GM23248 (cell line): ENCODE measurements at places on chromosomes 2 and 18.

- no peak for DNase-seq
Observed at GRCh38 chr2:46545015-46545839, 65.9 kb downstream of the TMEM247 start.

DNA sequence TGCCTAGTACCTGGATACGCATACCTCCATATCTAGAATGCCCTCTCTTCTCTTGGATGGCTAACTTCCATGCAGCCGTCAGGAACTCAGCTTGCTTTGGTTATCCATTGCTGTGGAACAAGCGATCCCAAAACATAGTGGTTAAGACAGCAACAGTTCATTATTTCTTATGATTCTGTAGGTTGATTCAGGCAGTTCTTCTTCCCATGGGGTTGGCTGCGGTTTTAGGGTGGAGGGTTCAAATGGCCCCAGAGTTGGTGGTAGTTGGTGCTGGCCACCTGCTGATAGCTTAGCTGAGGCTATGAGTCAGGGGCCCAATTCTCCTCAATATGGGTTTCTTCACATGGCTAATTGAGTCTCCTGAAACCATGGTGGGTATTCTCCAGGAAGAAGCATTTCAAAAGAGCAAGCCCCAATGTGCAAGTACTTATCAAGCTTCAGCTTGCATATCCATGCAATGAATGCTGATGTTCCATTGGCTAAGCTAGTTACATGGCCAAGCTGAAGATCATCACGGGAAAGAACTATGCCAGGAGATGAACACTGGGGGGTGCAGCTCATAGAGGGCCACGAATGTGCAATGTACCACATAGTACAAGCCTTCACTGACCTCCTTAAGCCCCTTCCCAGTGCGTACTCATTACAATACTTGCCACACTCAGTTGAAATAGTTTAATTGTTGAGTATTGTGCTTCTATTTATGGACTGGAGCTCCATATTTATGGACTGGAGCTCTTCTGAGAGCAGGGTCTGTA lies 10.0 kb upstream of the RHOB start:
- no peak for DNase-seq

DNA sequence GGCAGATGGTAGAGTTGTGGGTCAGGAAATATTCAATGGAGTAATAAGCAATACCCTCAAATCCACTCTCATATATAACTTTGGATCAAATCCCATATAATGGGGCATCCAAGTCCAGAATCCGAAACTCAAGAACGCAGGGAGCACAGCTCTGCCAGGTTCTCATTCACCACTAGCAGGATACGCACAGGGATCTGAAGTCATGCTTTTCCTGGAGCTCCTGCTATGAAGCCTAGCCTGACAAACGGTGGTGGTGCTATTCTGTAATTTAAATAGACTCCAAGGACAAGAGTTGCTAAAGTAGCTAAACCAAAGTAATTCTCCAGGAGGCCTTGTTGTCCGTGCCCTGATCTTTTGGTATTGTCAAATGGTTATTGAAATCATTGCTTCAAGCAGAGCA lies 264.8 kb downstream of the SLC8A1 start:
- DNase-seq: no peak

- peak; percentile 36 for DNase-seq
Observed at GRCh38 chr2:173075056-173075780, 428 bp upstream of the MAP3K20 start.

DNA sequence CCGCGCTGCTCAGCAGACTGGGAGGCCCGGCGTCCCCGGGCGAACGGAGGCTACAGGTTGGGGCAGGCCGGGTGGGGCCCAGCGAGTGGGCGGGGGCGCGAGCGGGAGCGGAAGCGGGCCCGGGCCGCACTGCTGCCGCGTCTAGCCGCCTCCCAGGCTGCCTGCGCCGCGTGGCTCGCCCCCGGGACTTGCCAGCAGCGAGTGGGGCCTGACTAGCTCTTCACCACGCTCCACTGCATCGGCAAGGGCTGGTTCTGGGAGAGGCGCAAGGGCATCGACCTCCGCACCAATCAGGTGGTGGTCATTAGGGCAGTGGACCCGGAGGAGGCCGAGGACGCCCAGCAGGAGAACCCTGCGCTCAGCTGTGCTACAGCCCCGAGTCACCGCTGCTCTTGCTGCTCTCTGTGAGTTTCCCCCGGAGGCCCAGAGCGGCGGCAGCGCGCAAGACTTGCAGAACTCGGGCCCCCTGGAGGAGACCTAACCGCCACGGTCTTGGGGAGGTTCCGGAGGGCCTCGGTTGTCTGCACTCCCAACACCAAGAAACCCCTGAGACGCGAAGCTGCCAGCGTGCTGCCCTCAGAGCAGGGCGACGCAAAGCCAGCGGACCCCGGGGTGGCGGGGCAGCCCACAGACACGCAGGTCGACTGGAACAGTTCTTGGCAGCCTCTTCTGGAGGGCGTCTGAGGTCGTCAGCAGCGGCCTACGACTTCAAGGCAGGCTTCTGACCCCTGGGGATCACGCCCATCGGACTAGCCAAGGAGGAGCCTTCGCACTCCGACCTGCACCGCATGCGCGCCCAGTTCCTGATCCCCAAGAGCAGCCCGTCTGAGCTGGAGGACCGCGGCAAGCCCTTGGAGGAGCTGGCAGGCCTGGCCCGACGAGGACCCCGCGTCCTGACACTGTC lies 27.2 kb upstream of the PTPN2 start:
- peak; percentile 32 for DNase-seq
